ENCODE measurements at places on chromosomes 7 and 10.

DNA sequence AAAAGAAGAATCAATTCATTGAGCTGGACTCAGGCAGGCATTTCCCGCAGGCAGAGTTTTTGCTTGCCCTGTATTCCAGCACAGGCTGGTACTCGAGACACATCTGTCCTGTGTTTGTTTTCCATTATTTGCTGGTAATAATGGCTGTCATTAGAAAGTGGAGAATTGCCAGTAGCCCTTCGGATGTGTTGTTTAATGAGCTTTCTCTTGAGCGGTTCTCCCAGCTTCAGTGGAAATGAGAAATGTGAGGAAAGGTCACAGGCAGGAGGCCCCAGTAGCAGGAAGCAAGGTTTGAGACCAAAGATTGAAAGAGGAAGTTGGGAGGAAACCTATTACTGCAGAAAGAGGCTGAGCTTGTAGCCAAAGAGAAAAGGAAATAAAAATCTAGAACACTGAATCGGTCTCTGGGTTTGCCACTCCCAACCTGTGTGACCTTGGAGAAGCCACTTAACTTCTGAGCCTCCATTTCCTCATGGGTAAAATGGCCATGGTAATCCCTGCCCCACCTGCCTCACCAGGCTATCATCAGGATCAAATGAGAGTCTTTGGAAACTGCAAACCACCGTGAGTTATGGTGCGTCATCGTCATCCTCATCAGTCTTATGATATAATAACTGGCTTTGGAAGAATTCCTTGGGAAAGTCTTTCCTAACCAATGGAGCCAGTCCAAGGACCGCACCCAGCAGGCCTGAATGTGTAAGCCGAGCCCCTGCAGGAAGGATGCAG is 67.7 kb downstream of the TACR2 start:
- DNase-seq = peak; percentile 59

GRCh38 chr7:16874066-16874465 is 7.7 kb downstream of the AGR3 start:
- DNase-seq = no peak

- no peak for DNase-seq
Measured at GRCh38 chr7:33300131-33300530, 170.8 kb downstream of the BBS9 start.

- DNase-seq = no peak
Measured at GRCh38 chr10:124366825-124367224, 51.9 kb downstream of the OAT start.

- DNase-seq = no peak
Measured at GRCh38 chr10:90964781-90965465, 44.0 kb upstream of the ANKRD1 start.

DNA sequence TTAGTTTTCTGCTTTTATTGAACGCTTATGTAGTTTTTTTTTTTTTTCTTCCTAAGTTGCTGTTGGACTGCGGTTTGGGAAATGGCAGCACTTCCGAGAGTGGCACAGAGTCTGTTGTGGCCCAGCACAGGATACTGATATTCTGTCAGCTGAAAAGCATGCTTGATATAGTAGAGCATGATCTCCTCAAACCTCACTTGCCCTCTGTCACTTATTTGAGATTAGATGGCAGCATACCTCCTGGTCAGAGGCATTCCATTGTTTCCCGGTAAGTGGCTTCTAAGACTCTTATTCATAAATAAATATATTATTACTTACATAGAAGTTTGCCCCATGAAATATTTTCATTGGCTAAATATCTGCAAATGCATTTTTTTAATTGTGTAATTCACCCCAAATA is 101.1 kb downstream of the BTAF1 start:
- DNase-seq = no peak

GRCh38 chr7:135942614-135943013 is 34.5 kb downstream of the MTPN start:
- no peak for DNase-seq
